ENCODE measurements at places on chromosomes 3 and 15. TPM values are rescaled to one million over a fixed set of nuclear protein-coding genes. Genes with fewer than 3 reads are reported as not detected.

- DNase-seq = peak; percentile 53
These were observed 26.2 kb downstream of the POLR2M start for GRCh38 chr15:57732526-57733331.

GRCh38 chr3:23804441-23805209 is 1.1 kb upstream of the UBE2E1 start:
- no peak for DNase-seq

DNA sequence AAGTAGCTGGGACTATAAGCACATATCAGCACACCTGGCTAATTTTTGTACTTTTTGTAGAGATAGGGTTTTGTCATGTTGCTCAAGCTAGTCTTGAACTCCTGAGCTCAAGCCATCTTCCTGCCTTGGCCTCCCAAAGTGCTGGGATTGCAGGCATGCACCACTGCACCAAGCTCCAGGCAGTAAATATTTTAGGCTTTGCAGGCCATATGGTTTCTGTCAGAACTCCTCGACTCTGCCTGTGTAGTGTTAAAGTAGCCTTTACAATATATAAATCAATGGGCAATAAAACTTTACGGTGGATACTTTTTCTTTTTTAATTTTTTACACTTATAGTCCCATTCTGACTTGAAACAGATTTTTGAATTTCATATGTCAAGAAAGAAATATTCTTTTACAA is 41.6 kb downstream of the DAG1 start:
- DNase-seq = no peak

- no peak for DNase-seq
These were observed 91.6 kb upstream of the CBLB start for GRCh38 chr3:105960381-105960780.

- no peak for DNase-seq
These were observed 901.7 kb downstream of the NTRK3 start for GRCh38 chr15:87354661-87355410.

DNA sequence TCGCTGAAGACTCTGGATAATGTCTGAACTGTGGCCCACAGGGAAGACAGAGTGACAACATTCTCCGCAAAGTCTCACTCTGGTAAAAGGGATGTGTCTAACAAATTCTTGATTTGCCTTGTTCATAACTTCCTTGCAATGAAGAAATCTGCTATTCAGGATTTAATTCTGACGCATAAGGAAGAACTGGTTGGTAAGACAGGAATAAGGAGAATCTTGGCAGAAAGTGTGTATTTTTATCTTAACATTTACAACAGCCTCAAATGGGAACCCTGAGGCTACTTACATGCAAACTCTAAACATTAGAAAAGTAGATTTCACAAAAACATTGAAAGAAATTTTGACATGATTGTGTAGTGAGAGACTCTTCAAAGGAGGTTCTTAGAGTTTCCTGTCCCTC is 10.8 kb upstream of the PLD1 start:
- no peak for DNase-seq

GRCh38 chr3:171267104-171267503 is 193.1 kb downstream of the TNIK start:
- no peak for DNase-seq

DNA sequence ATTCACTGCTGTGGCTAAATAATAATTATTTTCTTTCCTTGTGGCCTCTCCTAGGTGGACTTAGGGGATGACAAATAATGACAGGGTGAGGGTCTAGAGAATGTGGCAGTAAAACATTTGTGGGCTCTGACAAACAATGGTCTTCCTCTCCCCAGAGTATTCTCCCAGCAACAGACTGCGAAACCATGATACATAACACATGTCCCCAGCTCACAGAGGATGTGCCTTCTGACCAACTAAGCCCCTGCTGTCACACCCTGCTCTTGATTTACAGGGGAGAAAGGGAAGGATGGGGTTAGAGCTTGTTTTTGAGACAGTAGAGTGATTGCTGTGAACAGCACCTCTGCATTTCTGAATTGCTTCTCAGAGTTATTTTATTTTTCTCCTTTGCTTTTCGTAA is 116.6 kb upstream of the CTDSPL start:
- no peak for DNase-seq

GRCh38 chr3:34150992-34151391 is 352.6 kb downstream of the PDCD6IP start:
- no peak for DNase-seq

DNA sequence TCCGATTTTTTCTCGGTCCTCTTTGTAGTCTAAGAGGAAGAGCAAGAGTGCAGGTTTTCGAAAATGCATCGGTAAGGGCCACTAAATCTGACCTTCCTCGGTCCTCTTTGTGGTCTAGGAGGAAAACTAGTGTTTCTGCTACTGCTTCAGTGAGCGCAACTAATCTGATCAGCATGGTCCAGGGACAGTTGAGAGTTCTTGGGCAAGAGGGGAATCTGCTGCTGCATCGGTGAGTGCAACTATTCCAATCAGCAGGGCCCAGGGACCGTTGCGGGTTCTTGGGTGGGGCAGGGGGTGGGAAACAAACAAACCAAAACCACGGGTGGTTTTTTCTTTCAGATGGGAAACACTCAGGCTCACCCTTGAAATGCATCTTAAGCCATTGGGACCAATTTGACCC is 10.5 kb upstream of the OSBPL11 start:
- DNase-seq = no peak

GRCh38 chr3:119937229-119937628 is 155.3 kb downstream of the NR1I2 start:
- DNase-seq = no peak

DNA sequence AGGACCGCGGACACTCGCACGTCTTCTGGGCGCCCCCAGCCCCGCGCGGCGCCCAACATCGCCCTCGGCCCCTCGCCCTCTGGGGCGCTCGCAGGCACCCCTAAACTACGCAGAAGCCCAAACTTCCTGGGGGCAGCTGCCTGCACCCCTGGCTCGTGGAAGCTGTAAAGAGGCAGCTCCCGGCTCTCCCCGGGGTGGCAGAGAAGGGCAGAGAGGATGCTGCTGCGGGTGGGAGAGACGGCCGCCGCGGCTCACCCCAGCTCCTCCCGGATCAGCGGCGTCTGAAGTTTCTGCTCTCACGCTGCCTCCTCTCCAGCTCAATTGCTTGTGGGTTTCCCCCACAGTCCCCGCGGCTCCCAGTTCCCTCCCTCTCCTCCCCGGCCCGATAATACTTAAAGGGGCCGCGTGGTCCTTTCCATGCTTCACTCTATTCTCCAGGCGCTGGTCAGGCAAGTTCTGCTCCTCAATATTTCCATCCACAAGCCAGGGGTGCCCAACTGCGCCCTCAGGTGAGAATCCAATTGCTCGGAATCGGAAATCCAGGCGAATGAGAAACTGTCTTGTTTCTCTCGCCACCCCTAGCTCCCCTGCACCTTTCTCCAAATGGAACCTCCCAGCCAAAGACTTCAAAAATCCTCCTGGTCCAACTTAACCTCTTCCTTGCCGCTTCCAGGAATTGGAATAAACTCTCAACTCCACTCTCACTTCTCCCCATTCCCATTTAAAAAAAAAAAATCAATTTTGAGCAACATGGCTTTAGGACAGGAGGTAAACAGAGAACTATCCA is 748.5 kb downstream of the ROBO1 start:
- DNase-seq = peak; percentile 81

DNA sequence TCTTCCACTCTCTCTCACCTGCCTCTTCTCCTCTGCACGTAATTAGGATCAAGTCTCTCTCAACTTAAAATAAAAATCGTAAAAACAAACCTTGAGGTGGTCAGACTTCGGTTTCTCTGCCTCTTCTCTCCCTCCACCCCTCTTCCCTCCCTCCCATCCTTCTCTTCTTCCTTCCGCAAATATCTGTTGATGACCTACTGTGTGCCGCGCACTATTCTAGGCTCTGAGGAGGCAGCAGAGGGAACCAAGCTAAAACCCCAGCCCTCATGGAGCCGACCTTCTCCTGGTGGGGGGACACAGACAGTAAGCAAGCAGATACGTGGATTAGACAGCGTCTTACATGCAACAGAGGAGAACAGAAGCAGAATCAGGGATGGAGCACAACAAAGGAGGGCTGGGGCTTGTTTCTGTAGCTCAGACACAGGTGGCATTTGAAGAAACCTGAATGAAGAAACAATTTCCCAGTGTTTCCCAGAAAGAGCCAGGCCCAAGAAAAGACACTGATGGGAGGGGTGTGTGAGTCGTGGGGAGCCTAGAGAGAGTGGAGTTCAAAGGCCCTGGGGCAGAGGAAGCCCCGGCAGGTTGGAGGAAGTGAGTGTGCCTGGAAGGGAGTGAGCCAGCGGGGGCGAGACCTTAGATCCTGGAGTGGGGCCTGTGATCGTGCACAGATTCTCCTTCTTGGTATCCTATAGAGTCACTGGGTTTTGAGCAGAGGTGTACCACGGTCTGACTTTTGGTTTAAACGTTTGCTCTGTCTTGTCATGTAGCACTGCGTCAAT is 80.5 kb downstream of the TOP2B start:
- DNase-seq = no peak

DNA sequence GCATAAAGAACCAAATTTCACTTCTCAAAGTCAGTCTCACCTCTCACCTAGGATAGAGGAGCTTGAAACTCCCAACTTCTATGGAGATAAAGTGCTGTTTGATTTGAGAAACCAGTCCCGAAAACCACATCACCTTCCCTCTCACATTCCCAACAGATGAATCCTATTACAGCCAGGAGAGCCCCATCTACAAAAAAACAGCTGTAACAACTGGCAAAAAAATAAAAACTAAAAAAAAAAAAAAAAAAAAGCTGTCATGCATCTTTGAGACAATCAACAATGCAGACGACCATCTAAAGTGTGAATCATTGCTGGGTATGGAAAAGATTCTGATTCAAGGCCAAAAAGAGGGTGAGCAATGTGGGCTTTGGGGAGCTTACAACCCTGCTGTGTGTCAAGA is 23.8 kb downstream of the HOMER2 start:
- no peak for DNase-seq

- no peak for DNase-seq
These were observed 40.6 kb upstream of the PRR20G start for GRCh38 chr3:127328421-127328820.

DNA sequence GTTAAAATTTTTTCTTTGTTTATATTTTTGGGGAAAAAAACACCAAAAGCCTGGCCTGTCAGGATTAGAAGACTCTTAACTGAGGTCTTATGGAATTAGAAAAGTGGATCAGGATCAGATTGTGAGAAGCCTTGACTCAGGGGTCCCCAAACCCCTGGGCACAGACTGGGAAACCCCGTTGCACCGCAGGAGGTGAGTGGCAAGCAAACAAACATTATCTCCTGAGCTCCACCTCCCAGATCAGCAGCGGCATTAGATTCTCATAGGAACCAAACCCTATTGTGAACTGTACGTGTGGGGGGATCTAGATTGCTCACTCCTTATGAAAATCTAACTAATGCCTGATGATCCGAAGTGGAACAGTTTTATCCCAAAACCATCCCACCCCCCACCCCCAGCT is 117.2 kb downstream of the TCF12 start:
- no peak for DNase-seq

- no peak for DNase-seq
These were observed 2.4 kb upstream of the MAGI1 start for GRCh38 chr3:66041116-66041515.

GRCh38 chr3:120161902-120162301 is 67.7 kb upstream of the GSK3B start:
- no peak for DNase-seq

DNA sequence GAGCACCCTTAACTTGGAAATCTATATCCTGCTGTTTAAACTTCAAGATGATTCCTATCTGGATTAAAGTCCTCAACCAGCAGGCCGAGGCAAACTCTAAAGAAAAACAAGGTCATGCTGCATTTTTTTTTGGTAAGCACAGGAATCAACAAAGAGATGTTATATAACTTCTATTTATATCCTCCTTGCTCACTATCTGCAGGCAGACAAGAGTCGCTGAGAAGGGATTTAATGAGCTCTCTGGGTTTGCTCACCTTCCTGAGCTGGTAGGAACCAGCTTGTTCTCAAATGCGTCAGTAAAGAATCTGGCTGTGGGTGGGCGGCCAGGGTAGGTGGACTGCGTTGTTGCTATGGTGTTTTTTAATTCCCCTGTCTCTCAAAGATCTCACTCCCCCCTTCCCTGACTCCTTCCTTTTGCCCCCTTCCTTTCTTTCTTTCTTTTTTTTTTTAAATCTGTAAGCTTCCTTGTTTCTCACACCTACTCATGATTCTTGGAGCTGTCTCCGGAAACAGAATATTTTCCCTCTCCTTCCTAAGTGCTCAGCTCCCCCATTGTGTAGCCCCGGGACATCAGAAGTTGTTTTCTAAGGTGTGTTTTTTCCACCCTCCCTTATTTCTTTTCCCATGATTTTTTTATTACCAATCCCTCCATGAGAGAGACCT is 228.8 kb upstream of the BHLHE40 start:
- no peak for DNase-seq

DNA sequence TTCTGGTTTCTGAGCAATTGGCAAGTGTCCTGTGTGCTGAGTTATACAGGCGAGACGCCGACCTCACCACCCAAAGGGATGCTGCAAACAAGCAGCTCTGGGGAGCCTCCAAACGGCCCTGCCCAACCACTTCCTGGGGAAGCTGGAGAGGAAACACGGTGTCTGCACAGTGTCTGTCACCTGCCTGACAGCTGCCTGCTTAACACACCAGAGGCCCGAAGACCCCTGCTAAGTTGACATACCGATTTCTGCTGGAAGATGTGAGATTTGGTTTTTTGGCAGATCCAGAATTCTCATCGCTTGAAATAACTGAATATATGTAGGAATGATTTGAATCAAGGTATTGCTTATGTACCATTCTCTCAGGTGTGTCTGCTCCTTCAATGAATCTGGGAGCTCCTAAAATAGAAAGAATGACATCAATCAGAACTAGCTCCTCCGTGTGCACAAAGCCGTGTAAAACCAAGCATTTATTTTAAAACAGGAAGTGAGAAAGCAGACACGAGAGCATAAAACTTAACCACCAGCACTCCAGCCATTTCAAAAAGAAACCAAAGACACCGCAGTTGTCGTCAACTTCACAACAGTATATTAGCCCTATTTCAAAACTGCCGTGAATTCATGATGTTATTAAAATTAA is 27.2 kb downstream of the LRRC2 start:
- DNase-seq = peak; percentile 59

- no peak for DNase-seq
These were observed 114.9 kb downstream of the GMNC start for GRCh38 chr3:190747571-190747970.

DNA sequence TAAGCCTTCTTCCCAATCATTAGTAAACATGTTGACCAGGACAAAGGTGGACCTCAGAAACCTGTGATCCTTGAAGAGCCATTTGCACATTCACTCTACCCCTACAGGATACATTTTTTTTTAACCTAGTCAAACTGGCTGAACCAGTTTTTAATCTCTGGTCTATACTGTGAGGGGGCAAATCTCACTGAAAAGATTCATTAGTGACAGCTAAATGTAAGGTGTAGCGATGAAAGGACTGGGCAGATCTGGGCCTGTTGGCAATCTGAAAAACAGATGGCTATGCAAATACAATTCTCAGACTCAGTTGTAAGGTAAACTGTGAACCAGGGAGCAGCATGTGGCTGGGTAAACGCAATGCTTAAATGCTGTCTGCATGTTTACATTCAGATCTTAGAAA is 75.6 kb upstream of the SNTN start:
- no peak for DNase-seq

- no peak for DNase-seq
These were observed 53.2 kb downstream of the FBN1 start for GRCh38 chr15:48592221-48592731.

B3GALNT1 gene
- total RNA-seq = 57.9 TPM

SCAANT1 gene
- not detected for total RNA-seq

TMEM266 gene
- total RNA-seq = 0.12 TPM

HDAC11 gene
- 27.6 TPM for total RNA-seq

CCR1 gene
- total RNA-seq = 11.0 TPM

ACSBG1 gene
- total RNA-seq = 0.29 TPM

CTXN2 gene
- total RNA-seq = not detected

RTP1 gene
- not detected for total RNA-seq

ALPK3 gene
- 75.7 TPM for total RNA-seq

PARL gene
- total RNA-seq = 51.7 TPM

FHIT gene
- 12.7 TPM for total RNA-seq

MAP1A gene
- total RNA-seq = 24.5 TPM

Measured in left cardiac atrium (tissue), 4 donors.